ENCODE measurements at places on chromosomes 1 and 21.

GRCh38 chr1:214506972-214507431 lies 44.4 kb downstream of the PTPN14 start:
- peak; percentile 97 for DNase-seq

DNA sequence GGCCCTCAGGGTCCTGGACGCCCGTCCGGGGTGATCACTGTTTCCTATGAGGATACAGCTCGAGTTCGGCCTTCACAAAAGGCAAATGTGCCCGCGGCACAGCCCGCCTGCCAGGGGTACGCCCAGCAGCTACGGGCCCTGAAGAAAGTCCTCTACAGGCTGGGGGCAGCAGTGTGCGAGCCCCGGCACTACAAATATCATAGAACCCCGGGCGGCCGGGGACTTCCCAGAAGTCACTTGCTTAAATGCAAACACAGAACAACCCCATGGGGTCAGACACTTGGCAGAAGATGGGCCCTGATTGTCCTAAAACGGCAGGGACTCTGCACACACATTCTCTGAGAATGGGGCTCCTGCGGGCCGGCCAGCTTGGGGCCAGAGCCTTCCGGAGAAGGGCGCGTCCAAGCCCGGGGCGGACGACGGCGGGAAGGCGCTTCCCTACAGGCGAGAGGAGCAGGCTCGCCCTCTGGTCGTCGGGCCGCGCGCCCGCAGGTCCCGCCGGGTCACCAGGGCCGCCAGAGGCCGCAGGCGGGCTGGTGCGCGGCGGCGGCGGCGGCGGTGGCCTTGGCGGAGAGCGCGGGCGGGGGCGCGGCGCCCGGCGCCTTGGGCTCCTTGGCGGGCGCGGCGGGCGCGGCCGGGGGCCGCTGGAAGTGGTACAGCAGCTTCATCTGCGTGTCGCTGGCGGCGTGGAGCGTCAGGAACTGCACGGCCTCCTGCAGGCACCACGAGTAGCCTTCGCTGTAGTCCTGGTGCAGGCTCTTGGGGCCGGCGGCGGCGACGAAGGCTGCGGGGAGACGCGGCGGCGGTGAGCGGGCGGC lies 888 bp downstream of the HES5 start:
- peak; percentile 70 for DNase-seq

DNA sequence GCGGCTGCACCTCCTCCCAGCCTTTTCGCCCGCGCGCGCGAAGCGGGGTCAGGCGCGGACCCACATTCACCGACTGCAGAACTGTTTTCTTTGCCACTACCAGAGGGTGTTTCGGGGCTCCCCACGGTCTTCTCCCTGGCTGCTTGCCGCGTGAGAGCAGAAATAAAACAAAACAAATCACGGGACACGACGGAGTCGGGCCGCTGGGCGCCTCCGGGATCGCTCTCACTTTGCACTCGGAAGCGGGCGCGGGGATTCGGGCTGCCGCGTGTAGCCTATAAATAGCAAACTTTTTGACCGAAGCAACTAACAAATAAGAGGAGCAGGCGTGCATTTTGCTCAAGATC lies 412.3 kb upstream of the ESRRG start:
- peak; percentile 82 for DNase-seq

DNA sequence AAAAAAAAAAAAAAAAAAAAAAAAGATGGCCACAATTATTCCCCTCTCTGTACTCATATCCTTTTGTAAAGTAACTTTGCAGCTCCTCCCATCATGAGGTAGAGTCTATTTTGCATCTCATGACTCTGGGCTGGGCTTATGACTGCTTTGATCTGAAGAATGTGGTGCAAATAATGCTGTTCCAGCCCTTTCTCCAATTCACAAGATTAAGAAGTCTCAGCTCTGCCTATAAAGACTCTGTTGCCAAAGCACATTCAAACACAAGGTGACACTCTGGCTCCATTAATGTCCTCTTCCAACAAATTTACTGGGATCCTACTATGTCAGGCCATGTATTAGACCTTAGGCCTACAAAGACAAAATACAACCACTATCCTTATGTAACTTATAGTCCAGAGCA lies 64.8 kb upstream of the PTCH2 start:
- no peak for DNase-seq

GRCh38 chr21:37000381-37000780 lies 6.1 kb upstream of the RIPPLY3 start:
- DNase-seq, result peak; percentile 52

GRCh38 chr1:28877132-28877781 lies 37.1 kb upstream of the EPB41 start:
- DNase-seq, result peak; percentile 94

- DNase-seq, result no peak
These were observed 6.8 kb downstream of the CD52 start for GRCh38 chr1:26324550-26324949.

DNA sequence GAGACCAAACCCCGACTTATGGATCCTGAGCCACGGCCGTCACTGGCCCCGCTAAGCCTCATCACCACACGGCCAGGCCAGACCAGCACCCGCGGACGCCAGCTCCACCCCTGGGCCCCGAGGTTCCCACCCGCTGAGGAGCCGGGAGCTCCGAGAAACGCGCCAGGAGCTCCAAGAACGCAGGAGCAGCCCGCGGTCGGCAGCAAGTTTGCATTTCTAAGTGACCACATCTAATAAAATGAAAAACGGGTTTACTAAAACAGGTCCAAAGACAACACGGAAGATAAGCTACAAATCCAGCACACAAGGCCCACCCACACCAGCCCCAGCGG lies 8.1 kb upstream of the C1QTNF12 start:
- DNase-seq, result no peak

DNA sequence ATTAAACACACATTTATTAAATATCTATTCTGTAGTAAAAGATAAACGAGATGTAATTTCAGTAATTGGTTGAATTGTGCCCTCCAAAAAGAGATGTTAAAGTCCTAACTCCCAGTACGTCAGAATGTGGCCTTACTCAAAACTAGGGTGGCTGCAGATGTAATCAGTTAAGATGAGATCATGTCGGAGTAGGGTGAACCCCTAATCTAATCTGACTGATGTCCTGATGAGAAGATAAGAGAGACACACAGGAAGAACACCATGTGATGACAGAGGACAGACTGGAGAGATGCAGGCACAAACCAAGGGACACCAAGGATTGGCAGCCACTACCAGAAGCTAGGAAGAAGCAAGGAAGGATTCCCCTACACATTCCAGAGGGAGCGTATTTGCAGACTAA lies 104.1 kb downstream of the SLC25A24 start:
- no peak for DNase-seq

GRCh38 chr21:44670642-44671432 lies 4.1 kb upstream of the KRTAP12-2 start:
- DNase-seq, result no peak

DNA sequence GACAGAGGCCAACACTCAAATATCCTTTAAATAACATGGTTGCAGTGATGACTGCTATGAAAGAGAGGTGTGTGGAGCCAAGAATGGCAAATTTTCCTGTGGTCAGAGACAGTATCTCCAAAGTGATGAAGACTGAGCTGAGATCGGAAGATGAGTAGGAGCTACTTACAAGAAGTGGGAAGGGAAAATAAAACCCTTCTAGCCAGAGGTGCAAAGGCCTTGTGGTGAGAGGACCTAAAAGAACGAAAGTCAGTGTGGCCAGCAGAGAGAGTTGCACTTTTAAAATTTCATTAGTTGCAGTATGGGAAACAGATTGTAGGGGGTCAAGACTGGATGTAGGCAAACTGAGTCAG lies 17.8 kb downstream of the SLAMF7 start:
- no peak for DNase-seq

GRCh38 chr1:16120940-16121410 lies 34.9 kb downstream of the EPHA2 start:
- peak; percentile 94 for DNase-seq

GRCh38 chr1:100627054-100627716 lies 89.2 kb downstream of the GPR88 start:
- no peak for DNase-seq

- no peak for DNase-seq
These were observed 61.2 kb downstream of the MPZL1 start for GRCh38 chr1:167782946-167783345.

Data from DMS53 (cell line).